ENCODE measurements at places on chromosomes 7 and 10.

- DNase-seq, result no peak
Measured at GRCh38 chr10:59524348-59524747, 162.0 kb upstream of the FAM13C start.

DNA sequence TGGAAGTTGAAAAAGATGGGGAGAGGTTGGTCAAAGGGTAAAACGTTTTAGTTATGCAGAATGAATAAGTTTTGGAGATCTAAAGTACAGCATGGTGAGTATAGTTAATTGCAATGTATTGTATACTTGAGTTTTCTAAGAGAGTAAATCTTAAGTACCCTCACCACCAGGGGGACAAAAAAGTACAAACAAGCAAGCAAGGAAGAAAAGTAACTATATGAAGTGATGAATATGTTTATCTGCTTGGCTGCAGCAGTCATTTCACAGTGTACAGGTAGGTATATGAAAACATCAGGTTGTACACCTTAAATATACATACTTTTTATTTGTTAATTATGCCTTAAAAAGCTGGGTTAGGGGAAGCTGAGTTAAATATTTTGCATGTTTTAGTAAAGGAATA lies 157.3 kb downstream of the PCLO start:
- no peak for DNase-seq

DNA sequence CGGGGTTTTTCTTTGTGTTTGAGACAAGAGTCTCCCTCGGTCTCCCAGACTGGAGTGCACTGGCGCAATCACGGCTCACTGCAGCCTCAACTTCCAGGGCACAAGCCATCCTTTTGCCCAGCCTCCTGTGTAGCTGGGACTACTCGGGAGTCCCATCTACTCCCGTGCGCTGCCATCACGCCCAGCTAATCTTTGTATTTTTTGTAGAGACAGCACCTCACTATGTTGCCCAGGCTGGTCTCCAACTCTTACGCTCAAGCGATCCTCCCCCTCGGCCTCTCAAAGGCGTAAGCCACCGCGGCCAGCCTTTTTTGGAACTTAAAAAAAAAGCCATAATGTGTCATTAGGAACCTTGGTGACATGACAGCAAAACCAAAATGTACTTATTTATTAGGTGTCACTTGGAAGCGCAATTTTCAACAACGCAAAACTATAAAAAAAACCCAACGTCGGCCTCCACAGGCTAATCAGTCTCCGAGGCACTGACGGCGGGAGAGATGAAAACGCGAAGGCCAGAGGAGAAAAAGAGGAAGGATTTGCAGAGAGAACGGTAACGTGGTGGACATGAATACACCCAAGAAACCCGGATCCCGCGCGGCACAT lies 911 bp upstream of the HNRNPH3 start:
- no peak for DNase-seq

DNA sequence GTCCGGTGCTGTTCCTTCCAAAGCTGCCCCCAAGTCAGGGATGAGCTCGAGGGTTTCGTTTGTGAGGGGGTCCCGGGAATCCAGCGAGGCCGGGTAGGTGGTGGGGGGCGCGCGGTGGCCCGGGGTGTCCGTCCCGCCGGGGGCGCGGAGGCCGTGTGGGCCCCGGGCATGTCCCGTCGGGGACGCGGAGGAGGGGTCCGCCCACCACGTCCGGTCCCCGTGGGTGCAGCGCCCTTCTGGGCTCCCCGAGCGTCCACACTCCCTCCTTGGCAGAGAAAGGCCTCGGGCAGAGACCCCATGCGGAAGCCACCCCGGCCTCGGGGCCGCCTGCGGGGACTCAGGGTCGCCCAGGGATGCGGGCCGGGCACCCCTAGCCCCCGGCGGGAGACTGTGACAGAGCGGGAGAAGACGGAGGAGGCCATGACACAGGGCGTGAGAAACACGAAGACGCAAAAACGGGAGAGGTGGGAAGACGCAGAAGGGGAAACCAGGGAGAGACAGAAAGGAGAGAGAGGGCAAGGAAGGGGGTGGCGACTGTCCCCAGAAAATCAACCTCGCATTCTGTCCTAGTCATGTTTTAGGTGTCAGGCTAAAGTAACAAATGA lies 640 bp upstream of the ZNF425 start:
- DNase-seq, result no peak

GRCh38 chr7:46015107-46015868 lies 94.2 kb upstream of the IGFBP3 start:
- no peak for DNase-seq

GRCh38 chr7:112423987-112424386 lies 26.3 kb upstream of the IFRD1 start:
- no peak for DNase-seq

DNA sequence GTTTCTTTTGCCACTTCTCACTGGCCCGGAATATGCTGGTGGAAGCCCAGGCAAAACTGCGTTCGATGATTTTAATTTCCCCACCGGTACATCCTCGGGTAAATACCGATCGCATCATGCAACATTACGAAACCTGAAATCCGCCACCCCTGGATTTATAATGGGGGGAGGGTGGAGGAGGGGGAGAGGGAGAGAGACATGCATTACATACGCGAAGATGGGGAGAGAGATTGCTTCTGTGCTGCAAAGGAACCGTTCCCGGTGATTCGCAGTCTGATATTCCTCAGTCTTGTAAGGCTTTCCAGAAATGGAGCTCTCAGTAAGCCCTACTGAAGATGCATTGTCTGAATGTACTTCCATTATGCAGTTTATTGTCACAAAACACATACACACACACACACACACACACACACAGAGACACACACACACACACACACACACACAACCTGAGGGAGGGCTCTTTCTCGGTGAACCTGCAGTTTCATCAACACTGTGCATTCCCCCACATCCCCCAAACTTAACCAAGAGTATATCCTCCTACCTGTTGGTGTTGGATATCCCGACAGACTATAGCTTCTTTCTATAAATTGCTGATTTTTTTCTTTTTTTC lies 741 bp downstream of the GPR85 start:
- DNase-seq, result peak; percentile 42

DNA sequence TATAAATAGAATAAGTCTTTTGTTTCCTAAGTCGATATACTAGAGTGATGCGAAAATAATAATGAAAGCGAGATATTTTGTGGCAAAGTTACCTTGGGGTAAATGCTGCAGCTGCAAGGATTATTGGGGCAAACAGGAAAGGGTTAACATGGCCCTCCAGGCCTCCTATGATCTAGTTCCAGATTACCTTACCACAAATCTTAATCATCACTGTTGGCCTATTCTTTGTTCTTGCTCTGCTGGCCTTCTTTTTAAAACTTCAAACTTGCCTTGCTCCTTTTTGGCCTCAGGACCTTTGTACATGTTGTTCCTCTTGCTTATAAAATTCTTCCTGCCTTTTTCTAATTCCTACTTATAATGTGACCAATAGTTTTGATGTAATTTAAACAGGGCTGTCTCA lies 81.5 kb downstream of the SEMA3C start:
- no peak for DNase-seq

- no peak for DNase-seq
Measured at GRCh38 chr10:7707102-7707501, 4.0 kb downstream of the ITIH2 start.

DNA sequence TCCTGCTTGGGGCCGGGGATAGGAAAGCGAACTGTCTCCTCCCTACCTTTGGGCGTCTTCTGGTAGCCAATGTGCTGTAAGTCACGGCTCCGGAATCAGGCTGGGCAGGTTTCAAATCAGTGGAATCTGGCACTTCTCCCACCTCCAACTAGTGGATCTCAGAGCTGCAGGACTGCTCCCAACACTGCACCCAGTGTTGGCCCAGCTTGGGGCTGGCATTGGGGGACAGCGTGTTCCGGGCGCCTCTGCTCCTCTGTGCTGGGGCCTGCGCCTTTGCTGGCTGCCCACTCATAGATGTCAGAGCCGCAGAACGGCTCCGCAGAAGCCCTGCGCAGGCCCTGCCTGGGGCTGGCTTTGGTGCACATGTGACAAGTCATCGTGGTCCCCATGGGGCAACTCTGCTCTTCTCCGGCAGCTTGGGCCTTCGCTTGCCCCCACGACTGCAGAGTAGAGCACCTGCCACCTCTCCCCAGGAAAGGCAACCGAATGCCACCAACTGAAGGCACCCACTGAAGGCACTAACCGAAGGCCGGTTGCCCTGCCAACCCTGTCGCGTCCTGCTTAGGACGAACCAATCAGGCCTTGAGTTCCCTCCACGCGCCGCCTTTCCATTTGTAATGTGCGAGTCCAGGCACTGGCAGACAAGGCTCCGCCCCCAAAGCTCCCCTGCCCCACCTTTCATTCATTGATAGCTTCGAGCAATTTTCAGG lies 85.5 kb upstream of the ABI1 start:
- no peak for DNase-seq

DNA sequence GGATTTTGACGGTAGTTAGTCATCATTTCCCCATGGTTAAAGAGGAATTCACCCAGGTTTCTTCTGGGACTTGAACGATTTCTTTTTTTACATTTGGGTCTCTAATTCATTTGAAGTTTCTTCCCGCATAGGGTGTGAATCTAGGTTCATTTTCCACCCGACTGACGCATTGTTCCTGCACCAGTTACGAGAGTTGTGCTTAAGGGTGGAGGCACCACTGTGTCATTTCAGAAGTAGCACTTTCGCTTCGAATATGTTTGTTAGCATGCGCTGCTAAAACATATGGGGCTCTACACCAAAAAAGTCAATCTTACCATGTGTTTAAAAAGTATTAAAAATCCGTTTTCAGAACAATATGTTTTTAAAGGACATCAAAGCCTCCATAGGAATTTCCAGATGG lies 140.3 kb downstream of the VIPR2 start:
- DNase-seq, result no peak

GRCh38 chr10:133096616-133097269 lies 9.0 kb downstream of the ADGRA1 start:
- no peak for DNase-seq

GRCh38 chr10:93876381-93876780 lies 17.4 kb upstream of the SLC35G1 start:
- no peak for DNase-seq

- no peak for DNase-seq
Measured at GRCh38 chr10:117408436-117409384, 33.5 kb upstream of the PDZD8 start.

DNA sequence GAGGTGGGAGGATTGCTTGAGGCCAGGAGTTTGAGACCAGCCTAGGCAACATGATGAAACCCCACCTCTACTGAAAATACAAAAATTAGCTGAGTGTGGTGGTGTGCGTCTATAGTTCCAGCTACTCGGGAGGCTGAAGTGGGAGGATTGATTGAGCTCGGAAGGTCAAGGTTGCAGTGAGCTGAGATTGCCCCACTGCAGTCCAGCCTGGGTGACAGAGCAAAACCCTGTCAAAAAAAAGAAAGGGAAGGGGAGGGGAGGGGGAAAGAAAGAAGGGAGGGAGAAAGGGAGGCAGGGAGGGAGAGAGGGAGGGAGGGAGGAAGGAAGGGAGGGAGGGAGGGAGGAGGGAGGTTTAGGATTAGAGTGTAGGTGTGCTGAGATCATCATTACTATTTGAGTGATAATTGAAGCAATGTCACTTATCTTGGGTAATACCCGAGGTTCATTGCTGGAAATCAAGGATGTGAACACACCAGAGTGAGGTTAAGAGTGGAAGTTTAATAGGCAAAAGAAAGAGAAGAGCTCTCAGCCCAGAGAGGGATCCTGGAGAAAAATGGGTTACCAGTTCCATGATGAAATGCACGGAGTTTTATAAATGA lies 27.6 kb downstream of the VCL start:
- DNase-seq, result no peak

DNA sequence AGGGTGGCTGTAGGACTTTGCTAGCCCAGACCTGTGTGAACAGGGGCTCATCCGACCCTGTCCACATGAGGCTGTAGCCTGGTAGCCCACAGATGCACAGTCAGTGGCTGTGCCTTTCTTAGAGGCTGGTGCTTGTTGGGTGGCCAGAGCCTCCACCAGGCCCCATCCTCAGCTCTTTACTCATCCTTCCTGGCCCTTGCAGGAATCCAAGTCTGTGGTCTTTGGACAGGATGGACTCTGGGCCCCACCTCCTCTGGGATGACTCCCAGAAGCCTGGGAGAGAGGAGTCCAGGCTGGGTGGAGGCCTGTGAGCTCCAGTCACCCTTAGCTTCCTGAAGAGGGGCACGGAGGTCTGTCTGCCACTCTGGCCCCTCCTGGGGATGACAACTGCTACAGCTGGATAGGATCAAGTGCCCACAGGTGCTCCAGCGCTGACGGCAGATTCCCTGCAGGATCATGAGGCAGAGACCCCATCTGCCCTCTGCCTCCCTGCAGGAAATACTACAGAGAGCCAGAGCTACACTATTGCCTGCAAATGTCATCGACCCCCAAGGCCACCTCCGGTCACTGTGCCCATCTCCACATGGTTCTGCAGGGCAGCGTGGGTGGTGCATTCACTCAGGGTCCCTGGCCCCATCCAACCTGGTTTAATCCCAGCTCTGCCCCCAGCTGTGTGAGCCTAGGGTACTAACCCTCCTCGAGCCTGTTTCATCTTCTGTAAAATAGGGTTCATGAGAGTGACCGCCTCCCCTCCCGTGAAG lies 114.5 kb downstream of the PTPN20 start:
- no peak for DNase-seq

DNA sequence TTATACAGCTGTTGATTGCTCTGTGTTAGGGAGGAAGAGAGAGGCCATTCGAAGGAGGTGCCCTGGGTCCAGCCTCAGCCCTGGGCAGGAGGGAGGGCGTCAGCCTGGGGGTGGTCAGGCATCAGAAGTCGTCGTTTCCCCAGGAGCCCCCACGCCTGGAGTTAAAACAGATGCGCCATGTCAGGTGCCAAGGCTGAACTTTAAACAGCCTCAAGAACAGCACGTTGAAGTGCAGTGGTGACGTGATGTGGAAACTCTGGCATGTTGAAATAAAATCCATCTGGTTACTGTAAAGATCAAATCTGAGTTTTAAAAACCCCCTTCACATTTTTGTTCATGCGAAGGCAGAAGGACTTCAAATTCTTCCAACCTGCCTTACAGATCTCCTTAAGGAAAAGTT lies 128.4 kb upstream of the PPP2R2D start:
- no peak for DNase-seq

DNA sequence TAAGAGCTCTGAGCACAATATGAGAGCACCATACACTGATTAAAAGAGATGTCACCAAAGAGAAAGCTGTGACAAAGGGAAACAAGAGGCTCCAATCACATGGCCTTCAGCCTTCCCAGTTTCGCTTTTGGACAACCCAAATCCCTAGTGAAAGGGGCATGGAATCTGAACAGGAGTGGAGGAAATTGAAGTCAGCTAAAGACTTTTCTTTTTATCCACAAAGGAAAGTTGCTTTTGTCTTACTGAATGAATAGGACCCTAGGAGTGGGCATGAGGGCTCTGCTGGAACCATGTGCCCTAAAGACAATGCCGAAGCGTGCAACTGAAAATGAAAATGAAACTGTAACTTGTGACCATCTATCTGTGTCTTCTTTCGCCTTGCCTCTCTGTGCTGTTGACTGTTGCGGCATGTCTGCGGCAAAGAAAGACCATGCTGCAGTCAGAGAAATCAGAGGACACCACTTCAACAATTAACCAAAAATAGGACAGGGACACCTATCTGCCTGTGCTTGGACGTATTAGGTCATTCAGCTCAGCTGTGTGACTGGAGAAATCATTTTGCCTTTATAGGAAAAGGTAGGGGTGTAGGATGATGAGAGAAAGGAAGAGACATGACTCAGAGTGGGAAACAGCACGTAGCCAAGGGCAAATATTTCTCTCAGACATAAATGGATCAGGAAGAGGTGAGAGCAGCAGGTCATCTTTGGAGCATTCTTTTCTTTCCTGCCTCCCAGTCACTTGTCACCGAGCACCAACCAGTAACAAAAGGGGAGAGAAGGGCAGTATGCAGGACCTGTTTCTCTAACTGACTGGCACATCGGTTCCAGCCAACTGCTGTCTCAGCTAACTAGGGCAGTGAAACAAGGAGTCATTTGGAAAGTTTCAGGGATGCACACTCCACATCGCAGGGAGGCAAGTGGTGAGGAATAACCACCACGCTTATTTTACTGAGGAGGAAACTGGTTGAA lies 12.3 kb downstream of the CAV2 start:
- DNase-seq, result peak; percentile 16

GRCh38 chr10:47189802-47190201 lies 110.2 kb upstream of the GDF10 start:
- no peak for DNase-seq

Measured in NCI-H187 (cell line).